ENCODE measurements at places on chromosomes 2 and 18.

DNA sequence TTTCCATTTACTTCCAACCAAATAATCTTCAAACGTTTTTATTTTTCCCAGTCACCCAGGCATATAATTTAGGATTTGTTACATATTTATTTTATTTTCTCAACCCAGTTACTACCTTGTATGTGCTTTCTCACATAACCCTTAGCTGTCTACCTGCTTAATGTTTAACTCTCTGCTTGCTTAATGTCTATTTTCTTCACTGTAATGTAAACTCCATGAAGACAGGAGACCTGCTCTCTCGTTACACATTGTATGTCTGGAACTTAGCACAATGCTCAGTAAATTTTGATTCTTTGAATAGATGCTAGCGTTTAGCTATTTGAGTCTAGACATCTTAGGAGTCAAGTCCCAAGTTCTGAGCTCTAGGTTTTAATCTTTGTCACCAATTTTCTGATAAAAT lies 70.2 kb downstream of the RBBP8 start:
- DNase-seq, result no peak

- DNase-seq, result no peak
Observed at GRCh38 chr2:88608184-88608583, 19.1 kb downstream of the EIF2AK3 start.

DNA sequence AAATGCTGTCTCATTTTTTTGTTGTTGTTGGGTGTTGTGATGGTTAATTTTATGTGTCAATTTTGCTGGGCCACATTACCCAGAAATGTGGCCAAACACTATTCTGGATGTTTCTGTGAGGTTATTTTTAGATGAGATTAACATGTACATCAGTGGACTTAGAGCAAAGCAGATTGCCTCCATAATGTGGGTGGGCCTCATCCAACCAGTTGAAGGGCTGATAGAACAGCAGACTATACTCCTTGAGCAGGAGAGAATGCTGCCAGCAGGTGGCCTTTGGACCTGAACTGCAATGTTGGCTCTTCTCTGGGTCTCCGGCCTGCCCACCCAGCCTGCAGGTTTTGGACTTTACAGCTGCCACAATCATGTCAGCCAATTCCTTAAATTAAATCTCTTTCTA lies 169.0 kb downstream of the FTCDNL1 start:
- DNase-seq, result no peak

GRCh38 chr18:62485684-62486083 lies 37.1 kb upstream of the ZCCHC2 start:
- DNase-seq, result no peak

GRCh38 chr2:138187221-138187620 lies 222.9 kb downstream of the HNMT start:
- no peak for DNase-seq

GRCh38 chr2:238912228-238912915 lies 64.5 kb downstream of the TWIST2 start:
- DNase-seq, result no peak

- DNase-seq, result no peak
Observed at GRCh38 chr2:66897181-66897580, 462.3 kb downstream of the MEIS1 start.

DNA sequence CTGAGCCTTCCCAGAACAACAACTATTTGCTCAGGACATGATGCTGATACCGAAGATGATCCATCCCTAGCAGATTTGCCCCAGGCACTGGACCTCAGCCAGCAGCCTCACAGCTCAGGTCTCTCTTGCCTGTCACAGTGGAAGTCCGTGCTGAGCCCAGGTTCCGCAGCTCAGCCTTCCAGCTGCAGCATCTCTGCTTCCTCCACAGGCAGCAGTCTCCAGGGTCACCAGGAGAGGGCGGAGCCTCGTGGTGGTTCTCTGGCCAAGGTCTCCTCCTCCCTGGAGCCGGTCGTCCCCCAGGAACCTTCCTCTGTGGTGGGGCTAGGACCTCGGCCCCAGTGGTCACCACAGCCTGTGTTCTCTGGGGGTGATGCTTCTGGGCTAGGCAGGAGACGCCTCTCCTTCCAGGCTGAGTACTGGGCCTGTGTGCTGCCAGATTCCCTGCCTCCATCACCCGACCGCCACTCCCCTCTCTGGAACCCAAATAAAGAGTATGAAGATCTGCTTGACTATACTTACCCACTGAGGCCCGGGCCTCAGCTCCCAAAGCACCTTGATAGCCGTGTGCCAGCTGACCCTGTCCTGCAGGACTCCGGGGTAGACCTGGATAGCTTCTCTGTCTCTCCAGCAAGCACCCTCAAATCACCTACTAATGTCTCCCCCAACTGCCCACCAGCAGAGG lies 15.4 kb downstream of the CEP68 start:
- DNase-seq, result no peak

GRCh38 chr18:69951182-69951581 lies 3.5 kb upstream of the CD226 start:
- no peak for DNase-seq

DNA sequence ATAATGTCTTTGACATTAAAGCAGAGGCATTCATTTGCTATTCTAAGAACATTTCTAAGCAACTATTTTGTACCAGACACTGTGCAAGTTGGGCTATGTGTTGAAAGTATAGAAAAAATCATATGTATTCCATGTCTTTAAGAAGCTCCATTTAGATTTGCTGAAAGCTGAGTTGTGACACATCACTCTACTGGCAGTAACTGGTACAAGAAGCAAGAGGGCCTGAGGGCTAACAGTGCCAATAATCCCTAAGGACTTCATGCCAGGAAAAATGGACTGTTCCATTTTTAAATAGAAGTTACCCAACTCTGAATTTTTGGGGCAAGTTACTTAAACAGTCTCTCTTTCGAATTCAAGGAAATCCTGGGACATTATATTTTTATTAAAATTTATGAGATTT lies 178.7 kb downstream of the SRBD1 start:
- no peak for DNase-seq

DNA sequence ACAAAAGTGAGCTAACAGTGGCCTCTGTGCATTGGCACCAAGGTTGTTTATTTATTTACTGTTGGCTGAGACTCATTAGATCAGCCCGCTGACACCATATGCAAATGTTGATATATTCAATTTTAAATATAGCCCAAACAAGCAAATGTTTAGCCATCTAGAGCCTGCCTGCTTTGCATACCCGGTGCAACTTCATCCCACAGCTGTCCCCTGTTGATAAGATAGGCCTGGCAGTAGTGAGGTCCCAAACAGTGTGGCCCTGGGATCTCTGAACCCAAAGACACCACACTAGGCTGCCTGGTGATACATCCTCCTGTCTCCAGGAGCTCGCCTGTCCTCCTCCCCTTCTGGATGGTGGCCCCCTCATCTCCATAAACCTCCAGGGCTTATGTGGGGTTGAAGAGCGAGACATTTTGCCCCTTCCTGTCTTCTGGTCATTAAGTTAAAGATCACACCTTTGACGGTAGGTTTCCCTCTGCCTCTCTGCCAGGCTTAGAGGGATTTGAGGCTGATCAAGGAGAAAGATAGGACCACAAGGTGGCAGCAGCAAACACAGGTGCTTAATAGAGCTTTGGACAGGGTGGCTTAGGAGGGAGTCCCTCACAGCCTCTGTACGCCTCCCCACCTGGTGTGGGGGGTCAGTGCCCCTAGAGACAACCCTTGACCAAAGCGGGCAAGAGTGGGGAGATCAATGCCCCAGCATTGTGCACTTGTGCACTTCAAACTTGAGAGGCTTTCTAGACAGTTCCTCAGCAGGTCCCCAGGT lies 23.7 kb upstream of the MYO5B start:
- peak; percentile 33 for DNase-seq

DNA sequence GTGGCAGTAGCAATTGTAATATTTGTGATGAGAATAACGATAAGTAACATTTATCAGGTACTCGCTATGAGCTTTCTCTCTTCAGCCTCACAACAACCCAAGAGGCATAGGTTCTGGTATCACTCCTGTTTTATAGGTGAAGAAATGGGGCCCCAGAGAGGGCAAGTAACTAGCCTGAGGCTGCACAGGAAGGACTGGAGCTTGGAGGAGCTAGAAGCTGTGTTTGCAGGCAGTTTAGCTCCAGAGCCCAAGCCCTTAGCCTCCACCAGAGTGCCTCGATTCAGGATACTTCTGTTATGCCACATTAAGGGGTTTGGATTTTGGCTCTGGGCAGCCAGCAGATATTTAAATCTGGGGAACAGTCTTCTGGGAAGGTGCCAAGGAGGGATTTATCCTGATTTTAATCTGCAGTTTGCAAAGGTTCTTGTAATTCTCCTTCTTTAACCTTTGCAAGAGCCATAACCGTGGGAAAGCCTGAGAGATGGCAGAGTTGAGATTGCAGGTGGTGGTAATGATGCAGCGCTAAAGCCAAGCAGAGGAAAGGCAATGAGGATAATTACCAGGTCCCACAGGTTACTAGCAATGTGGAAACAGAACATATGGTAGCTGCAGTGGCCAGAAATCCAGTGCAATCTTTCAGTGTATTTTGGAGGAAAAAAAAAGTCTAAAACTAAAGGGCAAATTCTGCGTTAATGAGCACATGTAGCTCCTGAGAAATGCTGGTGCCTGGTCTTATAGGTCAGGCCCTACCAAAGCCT lies 9.1 kb downstream of the MOCOS start:
- no peak for DNase-seq

DNA sequence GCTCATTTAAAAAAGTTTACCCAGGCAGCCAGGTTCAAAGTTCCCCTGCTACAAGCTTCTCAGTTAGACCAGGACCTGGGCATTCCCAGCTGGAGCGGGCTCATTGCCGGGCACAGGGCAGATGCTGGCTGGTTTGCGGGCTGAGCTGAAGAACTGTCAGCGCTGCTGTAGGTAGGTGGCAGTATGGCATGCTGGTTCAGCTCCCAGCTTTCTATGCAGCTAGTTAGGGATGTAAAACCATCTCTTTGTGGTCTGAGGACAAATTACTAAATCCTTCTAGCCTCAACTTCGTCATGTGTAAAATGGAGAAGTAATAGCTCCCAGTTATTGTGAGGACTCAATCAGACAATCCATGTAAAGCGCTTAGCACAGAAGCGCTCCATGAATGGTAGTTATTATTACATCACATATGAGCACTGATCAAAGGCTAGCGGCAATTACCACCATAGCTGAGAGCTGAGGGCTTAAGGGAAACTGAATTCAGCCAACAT lies 2.4 kb upstream of the LDLRAD4 start:
- peak; percentile 42 for DNase-seq

GRCh38 chr2:7974936-7975335 lies 706.9 kb upstream of the ID2 start:
- no peak for DNase-seq

DNA sequence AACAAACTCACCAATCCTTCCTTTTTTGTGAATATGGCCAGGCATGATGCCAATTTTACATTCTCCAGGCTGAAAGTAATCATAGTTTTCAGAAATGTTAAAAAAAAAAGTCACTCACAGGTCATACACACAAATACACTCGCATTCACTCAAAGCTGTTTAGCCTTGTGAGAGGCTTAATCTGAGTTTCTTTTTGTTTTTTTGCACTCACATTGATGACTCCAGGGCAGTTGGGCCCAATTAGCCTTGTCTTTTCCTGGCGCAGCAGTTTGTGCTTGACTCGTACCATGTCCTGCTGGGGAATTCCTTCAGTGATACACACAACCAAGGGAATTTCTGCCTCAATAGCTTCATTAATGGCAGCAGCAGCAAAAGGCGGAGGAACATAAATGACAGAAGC lies 18.0 kb downstream of the SUCLG1 start:
- DNase-seq, result no peak

- DNase-seq, result no peak
Observed at GRCh38 chr2:202883987-202884675, 12.6 kb upstream of the ICA1L start.

DNA sequence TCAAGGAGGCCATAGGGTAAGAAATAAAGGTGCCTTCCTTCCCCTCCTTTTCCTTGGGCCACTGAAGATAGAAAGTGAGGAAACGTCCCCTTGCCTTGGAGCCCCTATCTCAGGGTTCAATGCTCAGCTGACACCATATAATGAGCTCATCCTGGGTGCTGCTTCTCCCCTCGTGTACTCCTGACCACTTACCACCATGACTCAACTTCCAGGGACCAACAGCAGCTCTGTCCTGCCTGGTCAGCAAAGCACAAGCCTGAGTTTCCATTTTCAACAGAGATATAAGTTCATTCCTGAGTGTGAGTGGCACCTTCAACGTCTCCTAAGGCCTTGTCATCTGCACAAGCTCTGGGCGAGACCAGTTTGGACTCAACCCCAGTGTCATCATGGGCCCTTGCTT lies 151.2 kb downstream of the CAPN13 start:
- no peak for DNase-seq

DNA sequence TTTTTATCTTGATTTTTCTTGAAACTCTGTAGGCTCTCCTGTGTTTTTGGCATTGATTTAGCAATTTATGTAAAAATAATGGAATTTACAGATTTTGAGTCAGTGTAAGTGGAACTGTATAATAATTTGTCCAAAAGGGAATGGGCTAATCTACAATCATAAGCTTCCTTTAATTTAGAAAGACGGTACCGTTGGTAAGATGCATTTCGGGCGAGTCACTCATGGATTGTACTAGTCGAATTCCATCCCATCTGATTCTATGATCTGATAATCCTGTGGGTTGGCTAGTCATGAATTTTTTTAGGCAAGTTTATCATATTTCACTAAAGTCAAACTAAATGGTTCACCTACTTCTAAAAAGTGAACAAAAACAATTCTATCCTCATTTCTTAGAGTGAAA lies 133.4 kb downstream of the ZNF407 start:
- DNase-seq, result no peak

DNA sequence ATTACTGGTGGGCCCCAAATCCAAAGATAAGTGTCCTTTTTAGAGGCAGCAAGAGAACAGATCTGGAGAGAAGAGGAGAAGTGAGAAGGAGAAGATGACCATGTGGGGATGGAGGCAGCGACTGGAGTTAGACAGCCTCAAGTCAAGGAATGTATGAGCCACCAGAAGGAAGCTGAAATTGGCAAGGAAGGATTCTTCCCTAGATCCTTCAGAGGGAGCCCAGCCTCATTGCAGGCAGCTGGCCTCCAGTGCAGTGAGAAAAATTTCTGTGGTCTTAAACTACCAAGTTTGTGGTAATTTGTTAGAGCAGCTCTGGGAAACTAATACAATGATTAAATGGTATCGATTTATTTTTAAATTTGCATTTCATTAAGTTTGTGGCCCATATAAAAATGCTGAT lies 167.9 kb downstream of the NCKAP5 start:
- no peak for DNase-seq

DNA sequence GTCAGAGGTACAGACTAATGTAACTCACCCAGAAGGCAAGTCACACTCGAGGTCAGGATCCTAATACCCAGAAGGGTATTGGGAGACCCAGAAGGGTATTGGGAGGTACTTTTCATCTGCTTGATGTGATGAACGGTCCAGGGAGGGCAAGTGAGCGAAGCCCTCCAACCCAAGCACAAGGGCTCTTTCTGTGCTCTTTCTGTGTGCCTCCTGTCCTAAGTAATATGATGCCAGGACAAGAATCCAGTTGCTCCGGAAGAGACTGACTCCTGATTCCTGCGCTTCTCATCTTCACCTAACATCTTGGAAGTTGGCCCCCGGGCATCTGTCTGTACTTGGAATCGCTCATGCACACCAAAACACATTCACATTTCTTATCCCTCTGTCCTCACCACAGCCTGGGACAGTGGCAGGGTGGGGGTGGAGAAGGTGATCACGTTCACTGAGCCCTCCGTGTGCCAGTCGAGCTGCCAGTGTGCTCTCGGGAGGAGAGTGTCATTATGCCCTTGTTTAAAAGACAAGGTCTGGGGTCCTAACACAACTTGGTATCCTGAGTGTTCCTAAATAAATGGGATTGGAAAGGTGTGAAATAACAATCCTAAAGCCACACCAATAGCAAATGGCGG lies 17.1 kb downstream of the GYPC start:
- DNase-seq, result no peak

GRCh38 chr18:3624935-3625741 lies 175.2 kb downstream of the TGIF1 start:
- DNase-seq, result no peak

GRCh38 chr2:165251366-165251765 lies 12.2 kb downstream of the SCN2A start:
- DNase-seq, result no peak
